OCI-M1 (cell line): ENCODE measurements at places on chromosomes 16 and 17.

- DNase-seq: no peak
These were observed 104.3 kb upstream of the TNRC6C start for GRCh38 chr17:77854083-77854758.

DNA sequence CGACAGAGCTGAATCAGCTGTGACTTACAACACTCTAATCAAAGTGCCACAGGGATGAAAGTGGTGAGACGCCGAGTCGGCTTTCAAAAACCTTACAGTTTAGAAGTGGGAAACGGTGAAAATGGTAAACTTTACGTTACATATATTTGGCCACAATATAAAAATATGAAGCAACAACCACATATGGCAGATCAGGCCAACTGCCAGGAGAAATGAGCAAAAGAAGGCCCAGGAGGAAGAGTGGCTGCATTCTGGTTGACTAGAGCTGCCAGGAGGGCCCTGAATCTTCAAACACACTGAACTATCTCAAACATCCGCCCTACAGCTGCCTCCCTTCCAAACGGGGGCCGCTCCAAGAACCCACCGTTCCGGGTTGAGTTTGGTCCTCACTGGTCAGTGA, 56.3 kb downstream of the MRM3 start:
- no peak for DNase-seq

- no peak for DNase-seq
These were observed 63.4 kb downstream of the PITPNC1 start for GRCh38 chr17:67440277-67441051.

DNA sequence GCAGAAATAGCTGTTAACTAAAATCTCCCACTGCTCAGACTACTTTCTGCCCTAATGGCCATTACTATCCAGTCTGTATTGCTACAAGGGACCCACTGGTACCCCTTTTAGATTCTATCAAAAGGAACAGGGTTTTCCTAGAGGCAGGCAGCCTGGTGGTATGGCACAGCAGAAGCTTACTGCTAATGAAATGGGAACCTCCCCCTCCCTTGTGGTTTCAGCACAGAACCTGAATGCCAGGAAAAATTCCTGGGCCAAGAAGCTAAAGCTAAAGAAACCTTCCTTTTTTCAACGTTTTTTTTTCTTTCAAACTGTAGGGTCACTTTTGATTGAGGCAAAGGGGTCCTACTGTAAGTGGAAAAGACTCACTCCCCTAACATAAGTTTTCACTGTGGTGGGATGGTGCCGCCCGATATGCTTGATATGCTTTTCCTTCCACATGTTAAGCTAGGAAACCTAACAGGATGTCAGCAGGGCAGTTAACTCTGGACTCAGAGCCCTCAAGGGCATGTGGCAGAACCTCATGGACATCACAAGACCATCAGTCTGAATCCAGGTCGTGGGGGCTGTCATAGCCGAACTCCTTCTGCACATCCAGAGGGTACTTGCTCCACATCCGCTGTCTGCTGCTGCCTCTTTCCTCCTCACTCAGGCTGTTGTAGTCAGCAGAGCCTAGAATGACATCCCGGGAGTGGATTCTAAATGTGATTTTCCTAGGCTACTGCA, 9.8 kb downstream of the SLC7A6OS start:
- no peak for DNase-seq

GRCh38 chr16:19967963-19968362, 83.3 kb upstream of the GPRC5B start:
- DNase-seq: no peak
